ENCODE measurements at places on chromosomes 2 and 18.

DNA sequence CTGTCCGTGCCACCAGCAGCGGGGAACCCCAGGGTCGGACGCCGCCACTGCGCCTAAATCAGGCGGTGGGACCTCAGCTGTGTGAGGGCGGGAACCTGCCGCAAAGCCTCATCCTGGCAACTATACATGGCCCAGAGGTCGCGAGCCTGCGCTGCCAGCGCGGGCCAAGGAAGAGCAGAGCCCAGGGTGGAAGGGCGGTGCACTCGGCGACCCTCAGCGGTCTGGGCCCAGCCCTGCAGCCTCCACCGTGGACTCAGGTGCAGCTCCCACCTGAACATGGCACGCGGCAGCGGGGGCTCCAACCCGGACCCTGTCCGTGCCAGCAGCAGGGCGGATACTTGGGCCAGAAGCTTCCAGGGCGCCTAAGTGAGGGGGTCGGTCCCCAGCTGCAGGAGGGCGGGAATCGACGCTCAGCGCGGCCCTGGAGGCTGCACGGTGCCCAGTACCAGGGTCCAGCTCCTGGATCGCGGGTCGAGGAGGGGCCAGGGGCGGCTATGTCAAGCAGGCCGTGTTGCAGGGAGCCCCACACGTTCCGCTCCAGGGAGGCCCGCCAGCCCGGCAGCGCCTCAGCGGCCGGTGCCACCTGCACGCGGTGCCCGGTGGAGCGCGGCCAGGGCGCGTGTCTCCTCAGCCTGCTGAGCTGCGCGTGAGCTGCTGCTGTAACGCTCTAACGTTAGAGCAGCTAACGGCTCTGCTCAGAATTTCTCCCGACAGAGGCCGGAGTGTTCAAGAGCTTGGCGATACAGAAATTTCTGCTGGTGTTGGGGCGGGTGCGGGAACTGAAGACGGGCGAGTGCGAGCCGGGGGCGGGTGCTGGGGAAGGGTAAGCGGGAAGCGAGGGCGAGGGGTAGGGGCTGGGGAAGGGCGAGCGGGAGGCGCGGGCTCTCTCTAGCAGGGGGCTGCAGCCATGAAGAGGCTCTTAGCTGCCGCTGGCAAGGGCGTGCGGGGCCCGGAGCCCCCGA is at the start of gene ANKRD30B:
ANKRD30B (plus strand) TSS at position 660 of the 962 bp plus-strand sequence; CDS start at position 908, 248 bp downstream.
- DNase-seq: no peak

DNA sequence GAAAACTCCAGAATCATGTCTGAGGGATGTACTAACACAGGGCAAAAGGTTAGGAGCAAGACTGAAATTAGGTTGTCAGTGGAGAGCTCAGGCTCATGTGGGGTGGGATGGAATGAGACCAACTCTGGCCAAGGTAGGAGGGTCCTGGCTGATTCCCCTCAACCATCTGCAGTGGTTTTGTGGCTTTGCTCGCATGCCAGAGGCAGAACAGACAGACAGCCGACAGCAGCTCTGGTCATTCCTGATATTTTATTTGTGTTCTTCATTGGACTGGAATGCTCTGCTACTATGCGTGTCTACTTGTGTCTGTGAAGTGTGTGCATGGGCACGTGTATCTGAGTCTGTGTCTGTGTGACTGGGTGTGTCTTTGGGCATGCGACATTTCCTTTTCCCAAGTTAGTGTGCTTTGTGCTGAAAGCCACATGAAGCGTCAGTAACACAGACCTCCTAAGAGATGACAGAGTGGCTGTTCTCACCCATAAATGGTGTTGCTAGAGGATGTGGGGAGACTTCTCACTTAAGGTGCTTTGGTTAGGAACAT is 239.5 kb downstream of the CNTNAP5 start:
- no peak for DNase-seq

DNA sequence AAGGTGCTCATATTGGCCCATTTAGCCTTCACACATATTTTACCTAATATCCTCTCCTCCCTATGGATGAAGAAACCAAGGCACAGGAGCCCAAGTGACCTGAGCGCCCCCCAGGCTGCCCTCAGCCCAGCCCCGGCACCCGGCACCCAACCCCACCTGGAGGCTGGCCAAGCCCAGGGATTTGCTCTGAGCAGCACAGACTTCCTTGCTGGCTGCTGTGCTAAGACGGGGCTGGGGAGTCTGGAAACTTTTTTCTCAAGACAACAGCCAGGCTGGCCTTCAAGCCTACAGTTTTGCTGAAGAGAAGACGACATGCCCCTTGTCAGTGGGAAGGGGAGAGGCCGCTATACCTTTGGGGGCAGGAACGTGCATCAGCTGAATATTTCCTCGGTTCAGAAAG is 52.7 kb upstream of the LAMA1 start:
- DNase-seq: no peak

GRCh38 chr2:59012971-59013370 is 771.8 kb upstream of the FANCL start:
- no peak for DNase-seq

DNA sequence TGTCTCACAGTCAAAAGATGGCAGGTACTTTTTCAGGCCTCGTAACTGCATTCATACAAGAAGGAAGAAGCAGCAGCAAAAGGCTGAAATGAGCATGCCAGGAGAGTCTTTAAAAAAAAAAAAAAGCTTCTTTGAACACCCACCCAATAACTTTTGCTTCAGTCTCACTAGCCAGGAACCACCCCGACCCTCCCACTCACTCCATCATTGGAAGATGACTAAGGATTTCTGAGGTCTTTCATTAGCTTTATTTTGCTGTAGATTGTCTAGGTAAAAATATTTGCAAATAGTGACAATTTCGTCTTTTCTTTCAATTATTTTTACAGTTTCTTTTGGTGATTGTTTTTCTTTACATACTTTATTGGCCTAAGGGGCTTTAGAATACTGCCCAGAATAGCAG is 37.9 kb downstream of the RBBP8 start:
- no peak for DNase-seq

GRCh38 chr2:61045226-61045625 is 20.4 kb upstream of the SANBR start:
- no peak for DNase-seq

GRCh38 chr2:71410696-71411095 is 42.7 kb upstream of the DYSF start:
- DNase-seq: no peak

- DNase-seq: no peak
These were observed 65.5 kb downstream of the BCL2L11 start for GRCh38 chr2:111186121-111186715.

DNA sequence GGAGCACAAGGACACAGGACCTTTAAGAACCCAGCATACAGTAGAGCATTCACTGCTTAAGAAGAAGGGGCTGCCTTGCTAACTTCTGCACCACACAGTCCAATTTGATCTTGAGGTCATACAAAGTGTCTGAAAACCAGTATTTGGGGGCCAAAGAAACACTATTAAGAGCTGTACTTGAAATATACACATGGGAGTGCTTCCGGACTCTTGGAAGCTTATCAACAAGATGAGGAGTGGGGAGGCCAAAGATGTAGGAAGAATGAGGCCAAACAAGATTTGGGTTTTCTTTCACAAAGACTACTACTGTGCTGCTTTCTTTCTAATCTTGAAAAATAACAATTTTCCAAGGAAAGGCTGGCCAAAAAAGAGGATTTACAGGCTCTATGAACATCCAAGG is 24.8 kb upstream of the MALL start:
- DNase-seq: no peak

DNA sequence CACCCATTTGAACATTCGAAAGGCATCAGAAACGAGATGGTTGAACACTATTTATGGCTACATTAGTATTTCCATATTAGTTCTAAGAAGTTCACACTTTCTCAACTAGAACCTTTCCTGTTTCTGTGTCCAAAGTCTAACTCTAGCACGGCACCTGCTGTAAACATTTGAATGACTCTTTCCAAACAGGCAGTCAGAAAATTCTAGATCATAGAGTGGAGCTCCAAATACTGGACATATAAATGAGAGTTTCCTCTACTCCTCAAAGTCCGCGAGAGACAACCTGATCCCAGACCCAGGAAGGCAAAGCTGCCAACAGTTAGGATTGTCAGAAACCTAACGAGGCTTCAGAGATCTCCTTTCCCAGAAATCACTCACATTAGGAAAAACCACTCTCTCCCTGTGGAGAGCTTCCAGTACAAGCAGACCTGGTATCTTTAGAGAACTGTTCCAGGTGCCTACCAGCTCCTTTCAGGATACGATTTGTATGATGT is 10.6 kb downstream of the RND3 start:
- no peak for DNase-seq

DNA sequence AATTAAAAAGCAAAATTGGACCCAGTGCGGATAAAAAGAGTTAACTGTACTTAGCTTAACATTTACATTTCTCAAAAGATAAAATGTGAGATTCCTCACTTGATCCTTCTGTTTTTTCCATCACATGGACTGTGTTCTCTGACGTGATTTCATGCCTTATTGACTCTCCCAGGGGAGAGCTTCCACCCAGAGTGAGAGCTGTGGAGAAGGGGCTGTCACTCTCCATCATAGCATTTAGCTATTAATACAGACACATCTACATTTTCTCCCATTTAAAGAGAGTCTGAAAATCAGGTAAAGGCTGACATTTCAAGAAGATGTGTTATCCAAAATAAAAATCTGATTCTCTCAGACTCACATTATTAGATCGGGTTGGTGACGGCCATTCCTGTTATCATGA is 493.8 kb downstream of the FBXO15 start:
- DNase-seq: no peak

GRCh38 chr2:28405537-28405936 is 12.9 kb downstream of the FOSL2 start:
- DNase-seq: no peak

DNA sequence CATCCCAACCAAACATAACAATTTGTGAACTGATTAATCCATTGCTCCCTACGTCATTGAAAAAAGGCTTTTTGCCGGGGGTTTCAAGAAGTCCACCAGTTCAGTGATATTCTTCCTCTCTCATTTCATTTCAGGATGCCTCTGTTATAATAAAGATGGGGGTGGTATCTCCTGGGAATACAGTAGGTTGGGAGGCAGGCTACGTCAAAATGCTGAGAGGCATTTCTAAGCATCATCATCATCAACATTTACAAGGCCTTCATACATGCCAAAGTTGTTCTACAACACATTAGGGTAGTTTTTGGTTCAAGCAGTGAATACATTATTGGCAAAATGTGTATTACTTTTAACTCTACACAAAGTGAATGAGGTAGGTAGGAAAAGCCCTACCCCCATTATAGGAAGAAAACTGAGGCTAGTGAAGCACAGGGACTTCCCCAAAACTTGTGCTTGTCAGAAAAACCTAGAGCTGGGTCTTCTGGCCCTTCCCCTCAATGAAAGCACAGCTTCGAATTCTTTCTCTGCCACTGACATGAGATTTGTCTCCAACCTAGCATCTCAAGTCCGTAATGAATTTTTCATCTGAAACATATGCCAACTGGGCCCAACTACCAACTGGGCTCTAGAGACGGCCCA is 11.3 kb downstream of the OSR1 start:
- no peak for DNase-seq

DNA sequence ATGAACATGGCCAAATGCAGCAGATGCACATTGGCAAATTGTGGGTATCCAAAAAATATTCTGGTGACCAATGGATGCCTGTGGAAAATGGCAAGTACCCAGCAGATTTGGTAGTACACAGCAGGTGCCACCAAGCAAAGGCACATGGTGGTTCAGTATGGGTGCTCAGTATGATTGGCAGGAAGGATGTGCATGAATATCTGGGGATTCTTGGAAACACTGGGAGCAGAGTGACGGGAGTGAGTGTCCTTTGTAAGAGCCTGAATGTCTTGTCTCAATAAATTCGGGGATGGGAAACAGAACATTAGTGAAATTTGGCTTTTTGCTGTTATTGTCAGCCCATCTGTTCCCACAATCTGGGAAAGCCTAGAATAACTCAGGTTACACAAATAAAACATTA is 36.8 kb upstream of the ACADL start:
- no peak for DNase-seq

- no peak for DNase-seq
These were observed 1.4 kb downstream of the SOX11 start for GRCh38 chr2:5693287-5694201.

GRCh38 chr2:205865056-205865455 is 182.8 kb downstream of the NRP2 start:
- DNase-seq: no peak

DNA sequence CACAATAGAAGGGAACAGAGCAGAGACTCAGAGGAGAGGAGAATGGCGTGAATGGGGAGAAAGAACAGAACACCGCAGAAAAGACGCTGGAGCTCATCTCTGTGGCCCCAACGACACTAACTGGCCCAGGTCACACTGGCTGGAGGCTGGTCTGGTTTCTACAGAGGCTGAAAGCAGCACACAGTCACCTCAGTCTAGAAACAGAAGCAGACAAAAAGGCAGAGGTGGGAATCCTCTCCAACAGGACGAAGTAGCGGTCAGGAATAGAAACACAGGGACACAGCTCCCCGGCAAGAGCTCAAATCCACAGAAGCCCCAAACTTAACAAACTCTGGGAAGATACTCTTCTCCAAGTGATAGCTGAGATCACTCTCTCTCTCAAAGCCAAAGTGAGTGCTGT is 9.2 kb downstream of the SLC66A2 start:
- no peak for DNase-seq

GRCh38 chr18:39366656-39367055 is 1801.1 kb upstream of the CELF4 start:
- DNase-seq: no peak

GRCh38 chr2:127591221-127591923 is 54.6 kb upstream of the GPR17 start:
- DNase-seq: peak; percentile 81

- no peak for DNase-seq
These were observed 142.7 kb upstream of the DOK6 start for GRCh38 chr18:69257861-69258458.

- DNase-seq: no peak
These were observed 679.8 kb upstream of the NRXN1 start for GRCh38 chr2:51711766-51712165.

- DNase-seq: no peak
These were observed 221.6 kb downstream of the CYP26B1 start for GRCh38 chr2:71926089-71926447.

GRCh38 chr2:8116661-8117060 is 565.2 kb upstream of the ID2 start:
- DNase-seq: no peak

DNA sequence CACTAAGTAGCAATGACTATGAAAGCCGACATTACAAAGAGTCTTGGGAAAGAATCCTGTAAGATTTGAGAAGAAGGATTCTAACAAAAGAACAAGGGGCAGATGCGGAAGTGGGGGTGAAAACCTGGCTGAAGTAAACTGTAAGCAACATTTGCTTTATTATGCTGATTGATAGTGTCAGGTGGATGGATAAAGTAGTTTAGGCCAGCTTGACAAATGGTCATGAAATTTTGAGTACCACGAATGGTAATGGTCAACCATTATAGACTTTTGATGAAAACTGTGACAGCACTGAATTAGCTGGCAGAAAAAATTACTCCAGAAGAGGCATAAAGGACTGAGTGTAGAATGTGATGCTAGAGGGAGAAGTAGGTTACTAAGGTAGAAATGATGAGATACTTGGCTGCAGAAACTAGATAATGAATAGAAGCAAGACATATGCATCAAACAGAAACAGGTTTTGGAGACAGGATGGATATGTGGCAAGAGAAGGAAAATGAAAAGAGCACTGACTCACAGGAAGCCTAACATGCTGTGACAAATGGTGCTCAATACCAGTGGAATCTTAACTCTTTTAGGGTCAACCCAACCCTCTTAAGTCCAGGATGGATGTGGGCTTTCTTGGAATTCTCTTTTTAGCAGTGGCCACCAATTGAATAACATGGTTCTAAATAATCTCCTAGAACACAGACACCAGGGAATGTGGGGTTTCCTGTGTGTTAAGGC is 6.8 kb downstream of the THUMPD2 start:
- no peak for DNase-seq

- no peak for DNase-seq
These were observed 85.2 kb downstream of the HRH4 start for GRCh38 chr18:24545651-24546050.

Measured in CD4-positive, alpha-beta T cell treated with Interleukin-6 for 4 hours (primary cell).